ENCODE measurements at places on chromosomes 1 and 21.

DNA sequence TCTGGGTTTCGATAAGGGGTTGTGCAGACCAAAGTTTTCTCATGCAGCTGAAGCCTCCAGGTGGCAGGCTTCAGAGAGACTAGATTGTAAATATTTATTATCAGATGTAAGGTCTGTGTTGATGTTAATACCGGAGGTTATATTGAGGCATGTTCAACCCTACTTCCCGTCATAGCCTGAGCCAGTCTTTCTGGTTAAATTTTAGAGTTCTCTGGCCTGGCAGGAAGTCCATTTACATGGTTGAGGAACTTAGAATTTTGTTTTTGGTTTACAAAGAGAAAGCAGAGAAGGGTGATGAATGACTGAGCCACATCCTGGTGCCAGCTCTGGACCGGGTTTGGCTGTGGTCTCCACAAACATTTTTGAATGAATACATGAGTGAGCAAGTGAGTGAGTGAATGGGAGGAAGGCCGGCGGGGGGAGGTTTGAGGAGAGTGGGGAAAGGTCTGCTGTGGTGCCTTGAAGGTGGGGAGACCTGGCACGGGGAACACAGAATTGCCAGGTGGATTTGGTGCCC lies 218.5 kb downstream of the DISC1 start:
- no peak for DNase-seq

GRCh38 chr1:109148987-109149561 lies 35.2 kb downstream of the ELAPOR1 start:
- DNase-seq: no peak

DNA sequence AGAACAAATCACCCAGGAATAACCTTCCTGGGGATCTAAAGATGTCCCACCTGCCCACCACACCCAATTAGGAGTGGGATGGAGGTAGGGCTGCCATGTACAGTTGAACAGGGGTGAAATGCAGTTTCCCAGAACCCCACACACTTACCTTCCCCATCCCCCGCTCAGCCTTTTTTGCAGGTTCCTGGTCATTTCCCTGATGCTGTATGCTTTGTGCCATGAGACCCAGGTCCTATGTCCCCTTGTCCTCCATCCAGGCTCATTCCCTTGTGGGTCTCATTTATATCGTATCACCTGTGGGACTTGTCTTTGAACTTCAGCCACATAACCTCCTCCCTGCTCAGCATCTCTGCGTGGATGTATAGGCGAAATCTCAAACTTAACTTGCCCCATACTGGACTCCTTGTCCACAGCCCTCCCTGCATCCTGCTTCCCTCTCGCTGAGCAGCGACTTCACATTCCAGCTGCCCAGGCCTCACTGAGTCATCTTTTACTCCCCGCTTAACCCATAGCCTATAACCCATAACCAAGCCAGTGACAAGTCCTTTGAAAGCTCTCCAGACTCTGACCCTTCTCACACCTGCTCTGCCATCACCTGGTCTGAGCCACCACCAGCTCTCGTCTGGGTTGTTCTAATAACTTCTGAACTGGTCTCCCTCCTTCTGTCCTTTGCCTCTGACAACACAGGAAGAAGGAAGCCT lies 4.7 kb downstream of the LDLRAD2 start:
- no peak for DNase-seq

- no peak for DNase-seq
Measured at GRCh38 chr1:110890474-110891196, 17.7 kb downstream of the CD53 start.

DNA sequence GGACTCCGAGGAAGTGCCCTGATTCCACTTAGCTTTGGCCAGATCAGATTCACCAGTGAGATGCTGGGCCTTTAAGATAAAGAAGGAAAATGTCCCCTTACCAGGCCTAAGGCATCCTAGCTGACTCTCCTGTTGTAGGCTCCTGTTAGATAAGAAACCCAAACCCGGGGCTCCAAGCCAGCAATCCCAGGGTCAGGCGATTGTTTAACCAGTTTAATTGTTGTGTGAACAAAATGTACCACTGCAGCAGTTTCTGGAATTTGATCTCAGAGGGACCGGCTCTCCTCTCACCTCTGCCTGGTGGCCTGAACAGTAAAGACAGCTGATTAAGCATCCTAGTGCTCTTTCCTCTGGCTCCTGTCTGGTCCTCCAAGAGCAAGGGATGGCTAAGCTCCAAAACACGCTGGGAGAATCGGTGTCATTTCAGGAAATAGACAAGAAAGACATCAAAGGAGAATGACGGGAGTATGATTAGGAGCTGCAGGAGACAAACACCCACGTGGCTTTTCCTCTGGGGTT lies 9.3 kb upstream of the KLHDC8A start:
- no peak for DNase-seq

All from stimulated activated CD8-positive, alpha-beta memory T cell treated with anti-CD3 and anti-CD28 coated beads, Interleukin-15, amount 100 ng/mL, for 4 hours (primary cell).